Stimulated activated naive CD8-positive, alpha-beta T cell treated with anti-CD3 and anti-CD28 coated beads, Interleukin-15, Interleukin-2, amounts not matched to agents 100 U/mL and 50 U/mL, for 24 hours (primary cell): ENCODE measurements at places on chromosomes 7 and 10.

DNA sequence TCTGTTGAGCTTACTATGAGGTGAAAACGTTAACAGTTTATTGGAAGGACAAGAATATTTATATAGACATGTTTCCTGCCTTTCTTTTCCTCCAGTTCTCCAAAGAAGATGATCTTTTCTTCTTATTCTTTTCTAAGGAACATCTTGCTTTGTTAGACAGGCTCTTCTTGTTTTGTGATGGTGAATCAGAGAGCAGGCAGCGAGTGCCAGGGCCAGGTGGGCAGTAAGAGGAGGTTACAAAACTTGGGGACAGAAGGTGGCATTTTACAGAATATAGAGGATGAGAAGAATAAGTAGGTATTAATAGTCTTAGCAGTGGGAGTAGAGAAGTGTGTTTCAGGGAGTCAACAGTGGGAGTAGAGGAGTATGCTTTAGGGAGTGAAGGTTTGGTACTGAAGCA lies 223.6 kb downstream of the ARL4A start:
- no peak for DNase-seq

- DNase-seq = no peak
Measured at GRCh38 chr10:27857616-27858015, 112.0 kb upstream of the MKX start.

DNA sequence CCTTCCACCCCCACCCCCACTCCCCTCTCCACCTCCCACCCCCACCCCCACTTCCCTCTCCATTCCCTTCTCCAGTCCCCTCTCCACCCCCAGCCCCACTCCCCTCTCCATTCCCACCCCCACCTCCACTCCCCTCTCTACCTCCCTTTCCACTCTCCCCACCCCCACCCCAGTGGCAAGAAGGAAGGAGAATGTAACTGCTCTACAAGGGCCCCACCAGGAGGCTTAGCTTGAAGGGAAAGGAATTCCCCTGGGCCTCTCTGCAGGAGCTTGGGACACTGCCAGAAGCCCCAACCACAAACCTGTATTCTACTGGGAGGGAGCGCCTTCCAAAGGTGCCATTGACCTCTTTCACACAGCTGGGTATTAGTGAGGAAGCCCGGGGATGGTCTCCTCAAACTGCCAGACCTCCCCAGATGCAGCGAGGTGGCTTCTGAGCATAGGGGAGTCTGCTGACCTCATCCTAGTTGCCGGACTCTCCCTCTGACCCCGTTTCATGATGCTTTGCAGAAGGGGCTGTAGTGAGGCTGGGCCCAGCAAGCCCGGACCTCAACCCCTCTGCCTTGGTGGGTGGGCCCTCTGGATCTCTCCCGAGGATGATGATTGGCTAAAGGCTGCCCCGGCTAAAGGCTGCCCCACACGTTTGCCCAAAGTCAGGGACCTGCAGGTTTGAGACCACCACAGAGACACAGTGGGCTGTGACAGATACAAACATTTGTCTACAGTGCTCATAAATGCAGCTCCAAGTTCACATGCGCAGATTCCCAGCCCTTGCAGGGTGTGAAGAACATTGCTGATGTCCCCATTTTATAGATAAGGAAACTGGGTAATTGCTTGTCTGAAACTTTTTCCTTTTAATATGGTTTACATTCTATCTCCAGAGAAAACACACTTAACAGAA lies 2.9 kb downstream of the DEPP1 start:
- no peak for DNase-seq

- DNase-seq = no peak
Measured at GRCh38 chr7:99094401-99094800, 49.5 kb downstream of the SMURF1 start.

DNA sequence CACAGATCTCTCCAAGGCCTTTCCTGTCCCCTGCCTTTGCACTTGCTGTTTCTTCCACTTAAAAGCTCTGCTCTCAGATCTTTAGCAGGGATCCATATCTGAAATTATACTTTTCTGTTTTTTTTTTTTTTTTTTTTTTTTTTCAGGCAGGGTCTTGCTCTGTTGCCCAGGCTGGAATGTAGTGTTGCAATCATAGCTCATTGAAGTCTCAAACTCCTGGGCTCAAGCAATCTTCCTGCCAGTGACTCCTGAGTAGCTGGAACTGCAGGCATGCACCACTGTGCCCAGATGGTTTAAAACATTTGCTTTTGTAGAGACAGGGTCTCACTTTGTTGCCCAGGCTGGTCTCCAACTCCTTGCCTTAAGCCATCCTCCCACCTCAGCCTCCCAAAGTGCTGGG lies 5.0 kb upstream of the TSPAN15 start:
- DNase-seq = no peak

GRCh38 chr10:108303149-108303548 lies 1138.6 kb upstream of the SORCS1 start:
- no peak for DNase-seq

GRCh38 chr10:22895252-22895651 lies 32.6 kb upstream of the ARMC3 start:
- DNase-seq = no peak

- no peak for DNase-seq
Measured at GRCh38 chr7:32073533-32073932, 3.3 kb upstream of the PDE1C start.

DNA sequence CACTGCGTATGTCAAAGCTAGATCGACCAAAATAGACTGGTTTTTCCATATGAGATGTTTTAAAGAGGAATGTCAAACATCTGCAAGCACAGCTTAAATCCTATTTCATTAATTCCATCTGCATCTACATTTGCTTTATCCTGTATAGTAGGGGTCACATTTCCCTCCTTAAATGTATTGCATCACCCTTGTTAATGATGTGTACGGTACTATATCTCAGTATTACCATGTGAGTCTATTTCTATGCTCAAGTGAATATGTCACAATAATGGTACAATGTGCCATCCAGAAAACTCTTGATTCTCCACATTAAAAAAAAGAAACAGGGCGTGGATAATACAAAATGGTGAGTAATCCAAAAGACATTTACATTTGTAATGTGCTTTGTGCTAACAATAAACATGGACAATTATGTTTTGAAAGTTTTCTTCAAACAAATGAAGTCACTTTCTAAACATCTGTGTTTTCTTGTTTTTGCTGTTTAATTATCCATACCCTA lies 56.6 kb downstream of the TWIST1 start:
- no peak for DNase-seq

DNA sequence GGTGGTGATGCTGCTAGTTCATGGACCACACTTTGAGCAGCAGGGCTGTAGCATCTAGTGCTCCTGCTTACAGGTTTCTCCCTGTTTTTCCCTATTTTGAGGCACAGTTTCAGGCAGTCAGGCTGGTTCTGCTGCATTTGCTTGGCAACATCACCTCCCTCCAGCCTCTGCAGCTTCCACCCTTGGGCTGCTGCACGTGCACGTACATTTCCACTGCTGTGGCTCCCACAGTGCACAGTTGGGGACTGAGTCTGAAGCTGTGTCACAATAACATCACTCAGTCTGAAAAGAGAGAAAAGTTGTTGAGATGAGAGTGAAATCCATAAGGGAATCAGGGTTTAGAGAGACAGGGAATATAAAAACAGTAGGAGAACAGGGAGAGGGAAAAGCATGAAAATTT lies 230.7 kb upstream of the FZD1 start:
- no peak for DNase-seq

DNA sequence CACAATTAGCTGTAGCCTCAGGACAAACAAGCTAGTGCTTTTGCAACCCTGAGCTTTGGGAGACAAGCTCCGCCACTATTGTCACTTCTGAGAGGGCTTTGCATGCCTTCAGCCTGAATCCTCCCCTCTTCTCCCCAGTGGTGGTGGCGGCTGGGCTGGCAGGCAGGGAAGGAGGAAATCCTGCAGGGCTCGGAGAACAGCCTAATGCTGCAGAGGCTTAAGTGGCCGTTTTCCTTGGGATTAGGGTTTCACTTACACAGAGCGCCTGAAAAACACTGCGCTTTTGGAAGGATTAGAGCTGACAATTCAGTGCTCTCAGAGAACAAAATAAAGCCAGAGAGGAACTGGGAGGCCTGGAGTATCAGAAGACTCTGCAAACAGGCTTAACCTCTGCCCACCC lies 71.3 kb downstream of the PAX2 start:
- no peak for DNase-seq

- no peak for DNase-seq
Measured at GRCh38 chr10:62590306-62590705, 214.2 kb upstream of the ADO start.

- DNase-seq = no peak
Measured at GRCh38 chr10:80539421-80540031, 1.8 kb downstream of the SH2D4B start.

GRCh38 chr7:39709768-39710311 lies 86.5 kb downstream of the RALA start:
- no peak for DNase-seq

DNA sequence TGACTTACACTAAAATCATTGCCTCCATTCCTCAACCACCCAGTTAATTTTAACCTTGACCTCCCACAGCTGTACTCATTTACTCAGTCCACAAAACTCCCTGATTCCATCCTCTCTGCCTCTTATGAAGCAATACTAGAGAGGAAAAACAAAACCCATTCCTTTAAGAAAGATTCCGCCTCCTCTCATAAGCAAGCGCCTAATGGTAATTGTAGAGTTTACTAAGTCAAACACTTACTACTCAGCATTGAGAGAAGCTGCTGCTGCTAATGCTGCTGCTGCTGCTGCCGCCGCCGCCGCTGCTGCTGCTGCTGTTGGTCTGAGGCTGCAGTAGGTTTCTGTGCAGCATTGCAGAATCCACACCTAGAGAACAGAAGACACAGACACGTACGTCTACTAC lies 2.1 kb upstream of the ADD3 start:
- no peak for DNase-seq

DNA sequence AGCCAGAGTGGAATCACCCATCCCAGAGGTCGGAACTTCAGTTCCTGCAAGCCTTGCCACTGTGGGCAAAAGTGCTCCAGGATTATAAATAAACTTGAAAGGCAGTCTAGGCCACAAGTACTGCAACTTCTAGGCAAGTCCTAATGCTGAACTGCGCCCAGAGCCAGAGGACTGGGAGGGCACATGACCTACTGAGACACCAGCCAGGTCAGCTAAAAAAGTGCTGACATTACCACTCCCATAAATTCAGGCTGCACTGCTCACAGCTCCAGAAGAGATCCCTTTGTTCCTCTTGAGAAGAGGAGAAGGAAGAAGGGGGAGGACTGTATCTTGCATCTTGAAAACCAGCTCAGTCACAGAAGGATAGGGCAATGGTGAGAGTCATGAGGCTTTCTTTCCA lies 1084.1 kb upstream of the PHF14 start:
- DNase-seq = no peak

DNA sequence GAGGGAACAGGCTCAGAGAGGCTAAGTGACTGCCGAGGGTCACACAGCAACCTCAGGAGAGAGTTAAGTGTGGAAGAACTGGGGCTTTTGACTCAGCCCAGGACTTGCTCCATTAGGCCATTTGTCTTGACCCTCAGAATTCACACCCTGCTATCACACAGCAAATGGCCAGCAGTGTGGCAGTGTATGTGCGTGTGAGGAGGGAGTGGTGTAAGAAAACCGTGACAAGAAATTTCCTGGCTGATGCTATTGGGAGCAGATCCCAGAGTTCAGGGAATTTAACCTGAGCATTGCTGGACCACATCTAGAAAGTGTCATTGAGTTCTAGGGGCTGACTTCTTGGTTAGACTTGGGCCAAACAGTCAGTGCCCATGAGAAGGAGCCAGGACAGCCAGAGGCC lies 18.4 kb downstream of the VWA2 start:
- DNase-seq = no peak

GRCh38 chr10:4024027-4024426 lies 239.0 kb upstream of the KLF6 start:
- no peak for DNase-seq

DNA sequence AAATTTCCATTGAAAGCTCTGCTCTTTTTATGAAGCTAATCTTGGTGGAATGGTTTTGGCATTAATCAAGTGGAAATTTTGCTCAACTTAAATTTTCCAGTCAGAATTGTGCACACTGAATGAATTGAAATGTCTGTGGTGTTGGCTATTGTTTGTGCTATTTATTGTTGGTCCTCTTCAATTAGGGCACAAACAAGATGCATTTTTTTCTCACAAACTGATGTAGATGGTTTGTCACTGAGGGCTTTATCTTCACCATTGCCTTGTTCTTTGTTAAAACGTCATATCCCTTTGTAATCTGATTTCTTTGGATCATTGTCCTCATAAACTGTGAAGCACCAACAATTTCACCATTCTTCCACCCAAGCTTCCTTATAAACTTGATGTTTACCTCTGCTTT lies 152.1 kb upstream of the RHOBTB1 start:
- DNase-seq = no peak

DNA sequence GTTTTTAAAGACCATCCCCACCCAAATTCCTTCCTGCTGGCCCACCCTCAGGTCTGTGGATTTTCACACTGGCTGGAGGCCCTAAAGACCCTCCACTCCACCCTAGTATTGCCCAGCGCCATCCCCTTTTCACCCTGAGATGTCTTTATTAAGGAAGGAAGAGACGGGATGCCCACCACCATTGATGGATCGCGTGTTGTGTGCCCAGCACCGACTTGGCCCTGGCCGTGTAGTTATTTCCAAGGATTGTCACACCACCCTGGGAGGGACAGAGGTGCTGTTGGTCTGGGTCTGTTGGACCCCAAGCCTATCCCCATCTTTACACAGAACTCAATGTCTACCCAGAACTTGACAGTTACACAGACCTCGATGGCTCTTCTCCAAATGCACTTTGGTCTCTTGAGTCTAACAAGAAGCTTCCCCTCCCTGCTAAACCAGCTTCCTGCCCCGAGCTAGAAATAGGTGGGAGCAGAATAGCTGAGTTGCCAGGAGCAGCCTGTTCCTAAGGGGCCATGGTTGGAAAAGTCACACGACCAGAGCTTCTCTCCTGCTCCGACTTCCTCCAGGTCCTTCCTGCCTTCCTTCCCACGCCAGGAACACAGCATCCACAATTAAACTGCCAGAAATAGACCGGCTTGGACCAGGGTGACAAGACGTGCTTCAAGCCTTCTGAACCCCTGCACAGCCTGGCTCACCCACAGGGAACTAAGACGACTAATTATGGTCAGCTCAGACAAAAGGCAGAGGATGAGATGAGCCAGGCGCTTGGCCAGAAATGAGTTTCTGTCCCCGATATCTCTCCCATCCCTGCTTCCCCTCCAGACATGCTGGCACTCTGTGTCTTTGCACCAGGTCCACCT lies 139.5 kb upstream of the CHST15 start:
- no peak for DNase-seq

DNA sequence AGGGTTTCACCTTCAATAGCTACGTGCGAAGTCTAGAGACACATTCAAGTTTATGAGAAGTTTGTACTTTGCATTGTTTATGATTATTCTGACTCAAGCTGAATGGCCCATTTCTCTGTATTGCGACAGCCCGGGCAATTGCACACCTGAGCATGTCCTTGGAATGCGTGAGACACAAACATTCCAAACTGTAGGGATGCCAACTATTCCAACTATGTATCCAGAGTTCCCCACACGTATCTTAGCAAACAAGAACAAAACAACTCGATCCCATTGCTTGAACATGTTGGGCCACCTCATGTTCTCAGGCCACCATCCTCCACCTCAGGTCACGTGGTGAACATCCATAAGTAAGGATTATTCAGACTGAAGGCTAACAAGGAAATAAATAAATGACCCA lies 51.4 kb upstream of the EGFR start:
- DNase-seq = no peak
